Endothelial cell (in vitro differentiated cells): ENCODE measurements at places on chromosomes 6 and 20. TPM values are rescaled to one million over a fixed set of nuclear protein-coding genes. Genes with fewer than 3 reads are reported as not detected.

Gene PLCB1
- total RNA-seq: 8.1 TPM

Gene RNF182
- 2.7 TPM for total RNA-seq

Gene DPPA5
- not detected for total RNA-seq

Gene COL10A1
- not detected for total RNA-seq

Gene SIRT5
- 16.0 TPM for total RNA-seq

Gene OPRM1
- not detected for total RNA-seq

Gene IRAK1BP1
- total RNA-seq: 5.2 TPM

- no peak for DNase-seq
These were observed 368.5 kb upstream of the SYNCRIP start for GRCh38 chr6:86010915-86011786.

- no peak for DNase-seq
These were observed 14.0 kb downstream of the APMAP start for GRCh38 chr20:24978513-24978912.

DNA sequence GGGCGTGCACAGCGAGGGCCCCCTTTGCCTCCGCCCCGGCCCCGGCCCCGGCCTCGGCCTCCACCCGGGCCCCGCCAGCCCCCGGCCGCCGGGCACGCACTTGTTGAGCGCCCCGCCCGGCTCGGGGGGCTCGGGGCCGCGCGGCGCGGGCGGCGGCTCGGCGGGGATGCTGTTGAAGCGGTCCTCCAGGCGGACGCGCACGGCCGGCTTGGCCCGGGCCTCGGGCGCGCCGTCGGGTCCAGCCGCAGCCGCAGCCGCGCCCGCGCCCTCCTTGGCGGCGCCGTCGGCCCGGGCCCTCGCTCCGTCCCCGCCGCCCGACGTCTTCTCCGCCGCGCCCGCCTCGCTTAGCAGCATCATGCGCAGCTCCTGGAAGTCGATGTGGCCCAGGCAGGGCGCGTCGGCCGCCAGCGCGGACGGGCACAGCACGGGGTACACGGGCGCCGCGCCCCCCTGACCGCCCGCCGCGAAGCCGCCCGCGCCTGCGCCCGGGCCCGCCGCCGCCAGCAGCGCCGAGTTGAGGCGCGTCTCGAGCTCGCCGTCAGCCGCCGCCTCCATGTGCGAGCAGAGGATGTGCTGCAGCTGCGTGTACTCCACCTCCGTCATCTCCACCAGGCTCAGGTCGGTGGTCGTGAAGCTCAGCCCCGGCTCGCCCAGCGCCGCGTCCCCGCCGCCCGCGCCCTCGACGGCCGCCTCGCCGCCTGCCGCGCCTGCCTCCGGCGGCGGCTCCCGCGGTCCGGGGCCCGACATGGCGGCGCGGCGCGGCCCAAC, 514 bp downstream of the TCFL5 start:
- DNase-seq: peak; percentile 41

DNA sequence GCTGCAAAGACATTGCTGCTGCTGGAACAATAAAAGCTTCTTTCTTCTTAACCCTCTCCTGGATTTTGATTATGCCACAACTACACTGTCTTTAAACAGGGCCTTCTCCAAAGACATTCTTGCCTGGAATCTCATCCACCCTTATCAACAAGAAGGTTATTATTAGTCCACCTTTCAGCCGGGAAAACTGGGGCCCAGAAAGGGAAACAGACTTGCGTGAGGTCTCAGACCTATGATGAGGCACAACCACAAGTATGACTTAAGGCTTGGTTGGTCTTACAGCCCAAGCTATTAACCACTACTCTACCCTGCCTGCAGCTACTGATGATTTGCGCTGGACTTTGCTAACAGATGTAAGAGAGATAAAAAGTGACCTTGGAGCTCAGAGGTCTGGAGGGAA, 62.8 kb upstream of the CTNNBL1 start:
- DNase-seq: no peak

GRCh38 chr6:125743604-125744003, 5.8 kb upstream of the HEY2 start:
- no peak for DNase-seq

- DNase-seq: no peak
These were observed 32.6 kb downstream of the SERINC1 start for GRCh38 chr6:122438975-122439374.

DNA sequence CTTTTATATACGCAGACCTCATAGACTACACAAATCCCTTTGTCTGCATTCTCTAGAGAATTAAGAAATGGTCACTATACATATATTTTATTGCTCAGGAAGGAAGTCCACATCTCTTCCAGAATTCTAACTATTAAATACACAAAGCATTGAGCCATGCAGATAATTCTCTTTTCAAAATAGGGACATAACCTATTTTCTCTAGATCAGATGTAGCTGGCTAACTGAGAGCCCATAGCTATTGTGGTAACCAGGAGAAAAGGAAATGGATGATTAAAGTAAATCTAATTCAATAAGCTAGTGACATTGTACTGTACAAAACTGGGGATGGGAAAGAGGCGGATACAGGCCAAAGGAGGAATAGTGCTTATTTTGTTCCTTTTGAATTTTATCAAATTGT, 137.2 kb downstream of the BACH2 start:
- DNase-seq: no peak

DNA sequence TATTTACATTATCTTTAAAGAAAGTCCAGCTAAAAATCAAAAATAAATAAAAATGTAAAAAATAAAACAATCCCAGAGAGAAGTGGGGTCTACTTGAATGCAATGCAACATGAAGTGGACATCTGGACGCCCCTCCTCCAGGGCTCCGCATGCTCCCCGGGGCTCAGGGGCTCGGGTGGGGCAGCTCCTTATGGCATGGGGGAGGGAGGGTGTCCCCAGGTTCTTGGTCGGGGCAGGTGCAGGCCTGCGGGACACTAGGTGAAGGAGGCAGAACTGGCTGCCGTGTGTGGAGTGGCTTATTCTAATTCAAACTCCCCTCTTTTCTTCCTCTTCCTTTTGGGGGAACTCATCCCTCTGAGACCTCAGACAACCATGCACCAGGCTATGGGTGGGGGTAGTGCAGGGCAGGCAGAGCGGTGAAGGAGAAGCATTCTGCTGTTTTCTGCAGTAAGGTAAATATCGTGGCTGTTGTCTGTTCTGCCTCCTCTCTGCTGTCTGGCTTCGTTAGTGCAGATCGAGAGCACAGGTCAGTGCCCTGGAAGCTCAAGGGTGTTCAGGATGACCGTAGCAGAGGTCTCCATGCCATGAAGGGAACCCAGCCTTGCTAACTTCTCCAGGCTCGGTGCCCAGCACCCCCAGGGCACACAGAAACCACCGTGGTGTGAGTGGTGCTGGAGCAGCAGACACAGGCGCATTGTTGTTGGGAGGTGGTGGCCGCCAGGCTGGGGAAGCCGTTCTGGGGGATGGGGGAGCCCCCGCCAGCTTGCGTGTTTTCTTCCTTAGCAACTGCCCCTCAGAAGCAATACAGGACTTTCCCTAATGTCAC, 82.6 kb downstream of the TTLL2 start:
- DNase-seq: no peak

DNA sequence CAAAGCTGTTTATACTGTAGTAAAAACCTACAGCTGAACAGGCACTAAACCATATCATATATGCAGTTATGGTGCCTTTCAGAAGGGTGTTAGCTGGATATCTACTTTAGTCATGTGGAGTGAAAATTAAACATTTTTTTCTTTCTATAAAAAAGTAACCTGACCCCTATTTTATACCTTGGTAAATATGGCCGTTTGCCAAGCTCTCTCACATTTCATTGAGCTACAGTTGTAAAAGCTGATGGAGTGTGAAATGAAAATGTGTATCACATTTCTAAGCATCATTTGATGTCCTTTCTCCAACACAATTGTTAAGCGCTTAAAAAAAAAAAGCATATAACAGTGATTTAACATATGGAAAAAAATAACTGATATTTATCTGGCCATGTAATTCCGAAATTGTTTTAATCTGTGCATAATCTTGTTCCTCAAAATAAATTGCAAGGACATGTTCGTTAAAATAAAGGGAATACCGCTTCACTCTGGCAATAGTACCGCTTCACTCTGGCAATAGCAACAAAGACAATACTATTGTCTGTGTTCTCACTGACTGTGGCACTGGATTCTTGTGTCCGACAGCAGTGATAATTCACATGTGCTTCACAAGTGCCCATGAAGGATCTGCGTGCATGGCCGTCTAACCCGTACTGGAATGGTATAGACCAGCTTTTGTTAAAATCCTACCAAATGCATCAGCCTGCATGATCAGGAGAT, 391.8 kb upstream of the SOX4 start:
- no peak for DNase-seq

DNA sequence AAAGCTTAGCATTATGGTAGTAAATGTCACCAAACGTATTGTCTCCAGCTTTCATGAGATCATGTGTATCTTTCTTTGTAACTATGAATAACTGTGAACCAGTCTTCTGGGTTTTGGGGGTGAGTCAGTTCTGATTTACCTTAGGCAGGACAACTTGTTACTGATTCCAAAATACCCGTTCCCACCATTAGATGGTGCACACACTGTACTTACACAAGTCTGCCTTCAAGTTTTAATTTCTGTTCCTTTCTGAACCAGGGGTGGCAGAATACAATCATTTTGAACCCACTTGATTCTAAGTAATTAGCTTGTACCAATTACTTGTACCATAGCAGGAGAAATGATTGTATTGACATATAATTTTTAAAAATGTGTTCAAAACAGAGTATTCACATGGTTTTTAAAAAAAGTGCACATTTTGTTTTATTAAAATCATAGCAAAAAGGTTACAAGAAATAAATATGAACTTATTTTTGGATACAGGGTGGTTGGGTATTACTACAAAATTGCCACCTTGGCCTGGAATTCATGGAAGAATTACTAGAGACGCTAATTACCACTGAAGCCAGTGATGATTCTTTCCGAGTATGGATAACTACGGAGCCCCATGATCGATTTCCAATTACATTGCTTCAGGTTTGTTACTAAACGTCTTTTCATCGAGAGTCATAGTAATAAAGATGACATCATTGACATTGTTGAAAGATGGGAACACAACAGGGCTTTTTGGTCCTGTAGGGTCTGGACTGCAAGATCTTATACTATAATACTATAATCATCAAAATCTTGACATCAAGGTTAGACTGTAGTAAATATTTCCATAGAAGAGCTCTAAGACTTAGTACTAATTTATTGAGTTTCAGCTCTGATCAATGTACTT, 75.2 kb upstream of the GLP1R start:
- DNase-seq: peak; percentile 38

DNA sequence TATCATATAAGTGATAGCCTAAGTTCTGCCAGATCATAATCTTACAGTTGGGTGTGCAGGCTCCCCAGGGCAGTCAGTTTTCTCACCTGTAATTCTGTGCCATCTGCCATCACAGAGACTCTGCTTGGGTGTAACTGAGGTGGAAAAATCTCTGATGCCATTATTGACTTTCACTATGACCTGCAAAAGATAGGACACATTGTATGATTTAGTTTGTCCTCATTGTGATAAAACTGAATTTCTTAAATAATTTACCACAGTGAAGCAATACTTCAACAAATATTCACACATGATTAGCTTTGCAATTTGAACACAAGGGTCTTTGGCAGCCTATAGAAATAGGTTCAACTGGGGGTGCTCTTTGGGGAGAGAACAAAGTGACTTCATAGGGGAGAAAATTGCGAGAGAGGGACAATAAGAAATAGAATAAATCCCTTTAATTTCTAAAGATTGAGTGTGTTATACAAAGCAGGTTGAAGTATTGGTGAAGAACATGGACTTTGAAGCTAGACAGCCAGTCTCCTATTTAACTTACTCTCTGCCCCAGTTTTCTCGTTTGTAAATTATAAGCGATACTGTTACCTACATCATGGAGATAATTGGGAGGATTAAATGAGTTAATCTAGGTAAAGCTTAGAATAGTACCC, 27.3 kb downstream of the FAM229B start:
- DNase-seq: no peak

DNA sequence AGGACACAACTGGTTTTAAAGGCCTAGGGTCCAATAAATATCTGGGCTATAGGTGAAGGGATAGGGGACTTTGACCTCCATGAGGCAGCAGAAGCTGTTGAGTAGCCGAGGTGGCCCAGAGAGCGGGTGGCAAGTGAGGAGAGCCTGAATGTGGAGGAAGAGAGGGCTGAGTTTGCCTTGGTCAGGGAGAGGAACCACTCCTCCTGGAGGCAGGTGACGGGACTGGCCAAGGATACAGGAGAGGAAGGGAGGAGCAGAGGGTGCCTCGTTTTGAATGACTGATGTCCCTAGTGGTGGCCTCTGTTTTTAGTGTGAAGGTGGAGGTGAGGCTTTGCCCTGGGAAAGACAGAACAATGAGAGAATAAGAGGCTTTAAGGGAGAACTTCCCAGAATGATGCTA, 19.1 kb upstream of the AAR2 start:
- DNase-seq: no peak
